ENCODE measurements at places on chromosomes 16 and 17. TPM values are rescaled to one million over a fixed set of nuclear protein-coding genes. Genes with fewer than 3 reads are reported as not detected.

The DNAH3 gene
- 0.07 TPM for total RNA-seq

The MPV17L gene
- total RNA-seq = 0.13 TPM

The CSH2 gene
- total RNA-seq = not detected

The PPP1R27 gene
- total RNA-seq = not detected

The WNT3 gene
- 2.6 TPM for total RNA-seq

The ITGAL gene
- not detected for total RNA-seq

The CCL5 gene
- total RNA-seq = not detected

The TSPAN10 gene
- total RNA-seq = 0.14 TPM

The TXNDC11 gene
- 37.5 TPM for total RNA-seq

The SPNS2 gene
- 13.4 TPM for total RNA-seq

The SMIM36 gene
- not detected for total RNA-seq

The GFAP gene
- total RNA-seq = 0.14 TPM

The CCL1 gene
- not detected for total RNA-seq

The TPPP3 gene
- total RNA-seq = 0.07 TPM

The EME2 gene
- 13.5 TPM for total RNA-seq

The SRCIN1 gene
- 0.27 TPM for total RNA-seq

The MMP28 gene
- 4.0 TPM for total RNA-seq

The C16orf54 gene
- not detected for total RNA-seq

The FBXL16 gene
- total RNA-seq = 0.65 TPM

The FOXN1 gene
- total RNA-seq = not detected

The HAP1 gene
- 0.07 TPM for total RNA-seq

The SPSB3 gene
- total RNA-seq = 25.3 TPM

The USH1G gene
- total RNA-seq = not detected

The TAC4 gene
- not detected for total RNA-seq

The PRKAR1A gene
- 268 TPM for total RNA-seq

The CAMKK1 gene
- 4.9 TPM for total RNA-seq

The SOX15 gene
- not detected for total RNA-seq

The MYH1 gene
- total RNA-seq = not detected

The TM4SF5 gene
- total RNA-seq = not detected

The ADAM11 gene
- total RNA-seq = 0.13 TPM

The MAP2K4 gene
- total RNA-seq = 32.2 TPM

The GPR142 gene
- not detected for total RNA-seq

The CDH11 gene
- 151 TPM for total RNA-seq

The CTRB2 gene
- total RNA-seq = not detected

The KCNJ16 gene
- total RNA-seq = 0.13 TPM

The C1QTNF1 gene
- 4.1 TPM for total RNA-seq

The HOXB8 gene
- 2.9 TPM for total RNA-seq

The SEZ6L2 gene
- 1.4 TPM for total RNA-seq

The GALR2 gene
- total RNA-seq = not detected

The HNF1B gene
- total RNA-seq = not detected

The CD300LG gene
- total RNA-seq = not detected

The CCDC200 gene
- total RNA-seq = not detected

The AOC3 gene
- total RNA-seq = under 0.01 TPM

The SGCA gene
- not detected for total RNA-seq

The CCT6B gene
- 0.80 TPM for total RNA-seq

The PSMC3IP gene
- total RNA-seq = 14.5 TPM

The TBC1D3C gene
- not detected for total RNA-seq

The MON1B gene
- total RNA-seq = 37.4 TPM

The GAS7 gene
- under 0.01 TPM for total RNA-seq

The SLC25A11 gene
- total RNA-seq = 45.5 TPM

The TBX21 gene
- total RNA-seq = not detected

The RNF157 gene
- 0.22 TPM for total RNA-seq

All from thoracic aorta endothelial cell (primary cell).